ENCODE measurements at places on chromosomes 5 and 9. TPM values are rescaled to one million over a fixed set of nuclear protein-coding genes. Genes with fewer than 3 reads are reported as not detected.
A peak's percentile ranks its signal among the peaks of the same experiment; 100 is the strongest.

DNA sequence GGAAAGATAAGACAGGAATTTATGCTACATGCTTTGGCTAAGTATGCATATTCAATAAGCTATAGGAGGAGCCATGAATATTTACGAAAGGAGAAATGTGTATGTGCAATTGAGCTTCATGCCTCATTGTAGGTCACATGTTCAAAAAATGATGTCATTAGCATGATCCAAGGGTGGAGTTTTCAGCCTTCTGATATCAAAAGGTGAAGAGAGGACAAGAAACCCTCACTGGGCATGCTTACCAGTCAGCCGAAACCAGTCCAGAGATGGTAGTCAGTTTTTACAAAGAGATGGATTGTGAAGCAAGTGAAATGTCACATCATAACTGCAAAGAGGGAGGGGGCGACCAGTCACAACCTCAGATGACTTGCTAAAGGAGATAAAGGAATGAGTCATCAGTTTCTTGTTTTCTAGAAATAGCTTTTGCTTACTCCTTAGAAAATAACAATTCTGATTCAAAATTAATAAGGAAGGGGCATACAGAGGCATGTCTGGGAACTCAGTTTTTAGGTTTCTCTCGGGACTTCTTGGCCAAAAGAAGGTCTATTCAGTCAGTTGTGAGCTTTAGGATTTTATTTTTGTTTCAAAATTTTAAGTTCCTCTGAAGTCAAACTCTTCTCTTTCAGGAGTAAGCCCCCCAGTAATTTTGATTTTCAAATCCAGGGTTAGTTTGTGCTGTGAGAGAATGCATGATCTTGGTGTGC, 1067.8 kb upstream of the EDIL3 start:
- DNase-seq, result no peak

- DNase-seq, result no peak
These were observed 82.4 kb upstream of the SAP30L start for GRCh38 chr5:154363411-154363810.

GRCh38 chr9:18985464-18985951, 47.5 kb downstream of the SAXO1 start:
- DNase-seq, result no peak

GRCh38 chr5:9483779-9484178, 62.1 kb downstream of the SEMA5A start:
- DNase-seq, result no peak

- DNase-seq, result no peak
These were observed 2.3 kb upstream of the OTP start for GRCh38 chr5:77640589-77641396.

GRCh38 chr5:137310051-137310730, 188.9 kb downstream of the SPOCK1 start:
- no peak for DNase-seq

DNA sequence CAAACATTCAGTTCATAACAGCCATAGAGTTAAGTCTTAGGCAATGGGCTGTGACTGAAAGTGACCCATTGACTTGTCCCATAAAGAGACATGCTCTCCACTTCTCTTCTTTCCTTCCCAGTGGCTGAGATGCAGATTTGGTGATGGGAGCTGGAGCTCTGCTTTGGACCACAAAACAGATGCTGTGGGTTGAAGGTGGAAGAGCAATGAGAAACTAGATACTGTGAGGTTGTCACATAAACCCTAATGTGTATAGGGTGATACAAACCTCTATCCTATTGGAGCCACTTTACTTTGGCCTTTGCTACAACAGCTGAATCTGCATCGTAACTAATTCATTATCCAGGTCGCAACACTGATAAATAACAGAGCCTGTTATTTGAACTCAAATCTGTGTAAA, 192.0 kb downstream of the TTC39B start:
- DNase-seq, result no peak

- DNase-seq, result no peak
These were observed 62.2 kb downstream of the OSTF1 start for GRCh38 chr9:75150512-75150911.

- no peak for DNase-seq
These were observed 44.5 kb upstream of the TMEM252 start for GRCh38 chr9:68585034-68585761.

GRCh38 chr5:142659405-142659804, 26.5 kb downstream of the FGF1 start:
- no peak for DNase-seq

DNA sequence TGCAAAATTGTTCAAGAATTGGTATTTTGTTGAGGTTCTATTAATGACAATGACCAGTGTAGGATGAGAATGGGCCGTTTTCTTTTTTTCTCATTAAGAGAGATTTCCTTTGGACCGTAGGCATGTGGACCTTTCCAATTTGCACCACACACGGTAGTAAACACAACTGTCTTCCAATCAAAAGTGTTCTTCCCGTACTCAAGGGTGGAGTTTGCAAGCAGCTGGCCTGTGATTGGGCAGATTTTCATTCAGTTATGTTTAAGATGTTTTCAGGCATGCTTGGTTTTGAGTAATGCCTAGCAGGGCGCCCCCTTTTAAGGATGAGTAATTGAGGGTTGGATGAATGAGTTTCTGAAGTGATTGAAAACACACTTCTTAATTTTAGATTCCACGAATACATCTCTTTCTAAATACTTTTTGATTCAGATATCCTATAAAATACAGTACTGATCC, 2.5 kb downstream of the KDM3B start:
- DNase-seq, result no peak

- DNase-seq, result peak; percentile 2
These were observed 4.6 kb upstream of the SUSD3 start for GRCh38 chr9:93053781-93054331.

DNA sequence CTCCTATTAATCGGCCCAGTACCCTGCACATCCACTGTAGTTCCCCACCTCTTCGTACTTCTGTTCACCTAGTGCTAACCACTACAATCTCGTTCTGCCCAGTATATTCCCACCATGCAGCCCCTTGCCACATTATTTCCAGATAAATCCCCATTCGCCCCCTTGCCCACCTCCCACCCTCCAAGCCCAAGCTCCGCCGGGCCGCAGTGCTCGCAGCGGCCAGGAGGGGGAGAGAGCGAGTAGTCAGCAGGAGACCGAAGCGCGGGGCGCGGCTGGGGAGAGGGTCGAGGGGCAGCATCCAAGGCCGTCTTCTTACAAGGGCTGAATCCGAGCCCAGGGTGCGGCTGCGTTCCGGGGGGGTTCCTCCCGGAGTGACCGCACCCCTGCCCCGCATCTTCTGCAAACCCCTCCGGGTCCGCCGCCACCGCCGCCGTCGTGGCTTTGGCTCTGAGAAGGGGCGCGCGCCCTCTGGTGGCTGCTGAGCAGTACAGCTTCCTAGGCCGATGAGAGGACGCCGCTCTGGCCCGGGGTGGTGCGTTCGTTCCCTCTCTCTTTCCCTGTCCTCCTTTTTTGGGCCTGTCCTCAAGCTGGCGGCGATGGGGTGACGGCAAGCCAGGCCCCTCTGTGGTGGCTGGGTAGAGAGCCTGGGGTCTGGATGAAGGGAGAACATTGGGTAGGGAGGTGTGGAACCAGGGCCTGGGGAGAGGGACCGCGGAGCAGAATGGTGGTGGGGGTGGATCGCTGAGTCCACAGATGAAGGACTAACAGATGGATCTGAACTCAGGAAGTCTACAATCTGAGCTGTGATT, 30.0 kb upstream of the PSD2 start:
- DNase-seq, result peak; percentile 92

DNA sequence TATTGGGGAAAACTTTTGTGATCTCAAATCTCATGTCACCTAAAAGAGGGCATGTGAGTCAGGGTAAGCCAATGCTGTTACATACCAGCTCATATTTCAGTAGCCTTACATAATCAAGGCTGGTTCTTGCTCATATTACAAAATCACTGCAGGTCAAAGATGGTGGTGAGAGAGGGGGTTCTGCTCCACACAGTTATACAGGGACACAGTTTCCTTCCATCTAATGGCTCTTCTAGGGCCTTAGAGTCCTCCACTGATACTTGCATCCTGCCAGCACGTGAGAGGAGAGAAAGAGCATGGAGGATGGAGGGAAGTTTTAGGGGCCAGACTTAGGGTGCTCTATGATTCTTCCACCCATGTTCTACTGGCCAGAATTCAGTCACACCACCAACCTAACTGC, 130.0 kb downstream of the LIFR start:
- no peak for DNase-seq

DNA sequence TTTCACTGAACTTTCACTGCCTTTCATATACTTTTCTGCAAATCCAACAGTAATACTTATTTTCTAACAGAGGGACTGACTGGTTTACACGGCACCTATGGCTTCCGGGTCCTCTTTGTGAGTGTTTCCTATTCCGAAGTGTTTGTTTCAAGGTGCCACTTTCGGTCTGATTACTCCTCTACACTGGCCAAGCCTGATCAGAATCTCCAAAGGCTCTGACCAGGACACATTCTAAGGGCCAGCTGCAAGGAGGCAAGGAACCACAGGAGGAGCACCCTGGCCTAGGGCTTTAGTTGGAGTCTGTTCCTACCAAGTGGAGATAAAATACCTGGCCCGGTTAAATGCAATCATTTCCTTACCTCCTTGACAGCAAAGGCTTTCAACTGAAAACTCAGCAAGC, 132.1 kb downstream of the GLIS3 start:
- no peak for DNase-seq

DNA sequence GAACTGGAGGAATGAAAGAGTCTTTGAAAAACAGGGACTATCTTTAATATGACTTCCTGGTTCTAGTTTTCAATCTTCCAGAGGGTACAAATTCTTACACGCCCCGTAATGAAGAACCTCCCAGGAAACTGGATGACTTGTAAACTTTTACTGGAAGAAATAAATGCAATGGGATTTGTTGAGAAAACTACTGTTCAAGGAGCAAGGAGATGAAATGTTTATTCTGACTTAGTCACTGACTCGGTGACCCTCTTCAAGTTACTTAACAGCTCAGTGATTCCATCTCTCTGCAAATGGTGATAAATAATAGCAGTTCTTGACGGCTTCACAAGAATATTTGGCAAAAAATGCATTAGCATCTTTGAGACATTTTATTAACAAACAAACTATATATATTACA, 858.6 kb downstream of the PTPRD start:
- DNase-seq, result no peak

DNA sequence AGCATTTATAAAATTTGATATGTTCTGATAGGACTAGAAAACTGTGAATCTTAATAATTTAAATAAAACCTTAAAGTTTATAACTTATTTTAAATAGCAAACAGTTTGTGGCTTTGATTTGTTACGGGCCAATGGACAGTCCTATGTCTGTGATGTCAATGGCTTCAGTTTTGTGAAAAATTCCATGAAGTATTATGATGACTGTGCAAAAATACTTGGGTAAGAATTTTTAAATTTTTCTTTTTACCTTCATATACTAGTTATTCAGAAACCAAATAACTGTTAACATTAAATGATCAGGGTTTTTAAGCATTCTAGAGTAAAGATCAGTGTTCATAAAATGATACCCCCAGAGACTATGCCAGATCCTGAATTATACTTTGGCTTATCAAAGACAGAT, 31.1 kb downstream of the PPIP5K2 start:
- DNase-seq, result no peak

DNA sequence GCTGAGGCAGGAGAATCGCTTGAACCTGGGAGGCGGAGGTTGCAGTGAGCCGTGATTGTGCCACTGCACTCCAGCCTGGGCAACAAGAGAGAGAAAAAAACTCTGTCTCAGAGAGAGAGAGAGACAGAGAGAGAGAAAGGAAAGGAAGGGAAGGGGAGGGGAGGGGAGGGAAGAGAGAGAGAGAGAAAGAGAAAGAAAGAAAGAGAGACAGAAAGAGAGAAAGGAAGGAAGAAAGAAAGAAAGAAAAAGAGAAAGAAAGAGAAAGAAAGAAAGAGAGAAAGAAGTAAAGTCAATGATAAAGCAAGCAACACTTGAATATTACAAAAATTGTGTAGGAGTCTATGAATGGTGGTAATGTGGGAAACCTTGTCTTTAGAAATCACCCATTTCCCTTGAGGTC, 133.6 kb upstream of the MSX2 start:
- no peak for DNase-seq

- DNase-seq, result no peak
These were observed 358.4 kb downstream of the ARRDC3 start for GRCh38 chr5:91024727-91025126.

GRCh38 chr5:118249386-118249785, 739.0 kb downstream of the DTWD2 start:
- no peak for DNase-seq

- no peak for DNase-seq
These were observed 108.0 kb downstream of the DAPK1 start for GRCh38 chr9:87605676-87606075.

- DNase-seq, result no peak
These were observed 204.5 kb downstream of the COMMD10 start for GRCh38 chr5:116289276-116289675.

DNA sequence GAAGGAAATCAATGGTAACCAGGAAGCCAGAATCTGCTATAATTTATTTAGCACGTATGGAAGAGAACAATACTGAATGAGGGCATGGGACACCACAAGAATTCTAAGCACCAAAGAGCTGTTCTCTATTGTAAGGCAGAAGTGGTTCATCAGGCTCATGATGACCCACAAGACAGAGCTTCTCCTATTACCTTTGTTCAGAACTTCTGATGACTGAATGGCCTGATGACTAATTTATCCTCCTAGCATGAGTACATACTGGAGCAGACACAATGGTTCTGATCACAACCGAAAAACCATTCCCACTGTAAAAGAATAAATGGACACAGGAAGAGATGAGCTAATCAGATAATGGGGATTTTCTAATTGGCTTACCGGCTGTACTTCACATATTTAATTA, 329.8 kb upstream of the PDE4D start:
- no peak for DNase-seq

DNA sequence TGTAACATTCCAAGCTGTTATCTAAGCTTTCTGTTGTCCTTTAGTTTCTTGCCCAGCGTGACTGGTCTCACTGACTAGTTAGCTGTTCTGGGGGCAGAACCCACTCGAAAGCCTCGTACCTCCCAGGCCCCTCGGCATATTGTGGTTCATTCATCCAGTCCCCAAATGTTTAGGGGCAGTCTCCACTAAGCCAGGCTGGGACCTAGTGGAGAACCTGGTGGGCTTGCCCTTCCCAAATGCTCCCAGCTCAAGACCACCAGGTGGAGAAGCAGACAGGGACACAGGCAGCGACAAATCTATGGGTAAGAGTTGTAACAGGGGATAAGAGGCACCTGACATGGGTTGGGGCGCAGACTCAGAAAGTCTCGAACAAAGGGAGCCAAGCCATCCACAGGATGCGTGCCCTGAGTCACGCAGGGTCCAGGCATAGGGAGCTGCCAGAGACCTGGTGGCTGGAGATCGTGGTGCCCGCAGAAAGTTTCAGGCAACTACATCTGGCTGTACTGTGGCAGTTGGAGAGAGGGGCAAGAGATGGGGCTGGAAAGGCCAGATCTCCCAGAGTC, 851 bp upstream of the EEIG1 start:
- DNase-seq, result no peak

The NTRK2 gene
- 19.2 TPM for total RNA-seq

The OR13C2 gene
- not detected for total RNA-seq

The CBY3 gene
- total RNA-seq, result not detected

The HAVCR2 gene
- 16.1 TPM for total RNA-seq

The OR13C9 gene
- total RNA-seq, result not detected

The ADAMTS13 gene
- 0.48 TPM for total RNA-seq

The B4GALT1 gene
- 107 TPM for total RNA-seq

The PDE6A gene
- total RNA-seq, result not detected

The GPR21 gene
- total RNA-seq, result 3.3 TPM

The LRRC19 gene
- total RNA-seq, result not detected

The ANKRD34B gene
- total RNA-seq, result not detected

The SPINK4 gene
- total RNA-seq, result not detected

Data from posterior vena cava (tissue), 2 donors.